ENCODE measurements at places on chromosomes 1 and 21.
A peak's percentile ranks its signal among the peaks of the same experiment; 100 is the strongest.

DNA sequence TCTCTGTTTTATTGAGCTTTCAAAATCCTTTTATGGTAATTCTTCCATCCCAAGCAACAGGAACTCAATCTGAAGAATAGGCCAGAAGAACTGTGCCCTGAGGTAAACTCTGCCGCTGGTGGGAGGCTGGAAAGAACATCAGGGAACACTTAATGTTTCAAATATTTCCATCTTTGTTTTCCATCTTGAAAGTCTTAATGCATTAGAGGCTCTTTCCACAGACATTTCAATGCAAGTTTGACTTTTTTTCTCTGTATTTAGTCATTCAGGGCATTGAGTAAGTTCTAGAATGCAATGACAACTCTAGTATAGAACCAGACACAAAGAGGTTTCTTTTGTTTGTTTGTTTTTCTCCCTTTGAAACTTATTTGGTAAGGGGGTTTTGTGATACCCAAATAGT, 61.5 kb downstream of the KIAA0040 start:
- DNase-seq = no peak

- peak; percentile 90 for DNase-seq
These were observed 408.3 kb upstream of the PLXNA2 start for GRCh38 chr1:208652296-208653160.

DNA sequence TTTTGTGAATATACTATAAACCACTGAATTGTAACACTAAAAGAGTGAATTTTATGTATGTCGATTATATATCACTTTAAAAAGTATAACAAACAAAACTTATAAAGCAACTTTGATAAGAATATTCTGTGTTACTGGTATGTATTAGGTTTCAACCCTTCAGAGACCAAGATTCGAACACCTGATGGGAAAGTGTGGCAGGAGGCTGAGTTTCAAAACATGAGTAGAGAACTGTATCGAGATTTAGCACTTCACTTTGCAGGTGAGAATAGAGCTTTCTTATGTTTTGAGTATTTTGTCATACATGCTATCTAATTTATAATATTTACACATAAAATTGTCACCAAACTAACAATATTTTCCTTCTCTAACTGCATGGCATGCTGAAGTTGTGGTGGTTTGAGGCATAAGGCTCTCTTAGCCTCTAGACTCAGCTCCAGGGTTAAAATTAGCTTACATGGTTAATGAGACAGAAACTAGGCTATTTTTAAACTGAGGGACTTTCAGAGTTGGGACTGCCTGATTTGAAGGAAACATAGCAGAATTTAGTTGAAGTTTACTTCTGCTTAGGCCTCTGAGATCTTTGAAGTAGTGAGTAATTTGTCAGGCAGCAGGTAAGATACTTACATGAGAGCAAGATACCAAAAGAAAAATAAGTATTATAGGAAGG, 48.6 kb downstream of the CEP350 start:
- DNase-seq = no peak

DNA sequence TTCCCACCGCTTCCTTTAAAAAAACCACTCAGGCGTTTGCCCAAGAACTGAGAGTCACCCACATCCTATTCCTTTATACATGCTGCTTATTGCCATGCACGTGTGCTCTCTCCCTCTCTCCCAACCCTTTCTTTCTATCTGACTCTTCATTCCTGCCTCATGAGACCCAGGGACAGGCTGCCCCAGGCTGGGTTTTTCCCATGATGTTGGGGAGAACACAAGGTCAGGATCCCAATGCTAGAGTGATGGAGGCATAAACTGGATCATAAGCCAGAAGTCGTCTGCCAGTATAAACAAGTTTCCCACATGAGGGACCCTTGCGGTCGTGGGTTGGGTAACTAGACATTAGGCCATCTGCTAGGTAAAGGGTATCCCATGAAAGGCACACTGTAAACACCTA, 64.9 kb downstream of the CD2 start:
- no peak for DNase-seq

- no peak for DNase-seq
These were observed 263.7 kb downstream of the PTPRU start for GRCh38 chr1:29500041-29500440.

DNA sequence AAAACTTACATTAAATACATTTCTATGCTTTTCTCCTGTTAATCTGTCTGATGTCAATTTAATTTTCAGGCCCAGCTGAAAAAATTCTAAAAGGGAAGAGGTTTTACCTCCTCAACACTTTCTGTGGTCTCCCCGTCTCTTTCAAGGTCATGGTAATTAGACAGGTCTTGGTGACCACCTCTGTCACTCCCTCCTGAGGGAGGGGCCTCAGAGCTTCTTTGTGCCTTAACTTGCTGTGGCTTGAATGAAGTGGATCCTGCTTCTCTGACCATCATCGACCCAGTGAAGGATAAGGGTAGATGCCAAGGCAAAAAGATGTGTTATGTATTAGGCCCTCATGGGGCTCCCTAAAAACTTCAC, 40.8 kb upstream of the OSBPL9 start:
- no peak for DNase-seq

DNA sequence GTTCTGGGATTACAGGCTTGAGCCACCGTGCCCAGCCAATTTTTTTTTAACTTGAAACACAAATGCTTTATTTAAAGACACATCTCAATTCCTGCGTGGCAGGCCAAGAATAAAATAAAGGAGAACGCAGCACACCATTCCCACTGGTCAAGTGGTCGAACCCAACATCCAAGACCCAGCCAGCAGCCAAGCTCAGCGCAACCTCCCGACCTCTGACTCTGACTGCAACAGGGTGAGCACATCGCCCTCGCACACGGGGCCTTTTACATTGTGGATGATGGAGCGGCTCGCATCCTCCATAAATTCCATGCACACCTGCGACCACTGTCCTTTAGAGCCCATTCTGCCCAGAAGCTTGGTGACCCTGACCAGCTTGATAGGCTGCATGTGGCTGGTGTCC, 5.5 kb upstream of the GUK1 start:
- no peak for DNase-seq
